ENCODE measurements at places on chromosomes 5 and 9. TPM values are rescaled to one million over a fixed set of nuclear protein-coding genes. Genes with fewer than 3 reads are reported as not detected.

The TTC23L gene
- 1.0 TPM for total RNA-seq

The C9orf57 gene
- not detected for total RNA-seq

The PCDHB9 gene
- 3.1 TPM for total RNA-seq

The TIMD4 gene
- not detected for total RNA-seq

The STARD4 gene
- 71.5 TPM for total RNA-seq

The ASS1 gene
- 49.0 TPM for total RNA-seq

The PHYHD1 gene
- 61.3 TPM for total RNA-seq

The SLC36A2 gene
- not detected for total RNA-seq

The SHISAL2B gene
- not detected for total RNA-seq

The PCDHGA6 gene
- total RNA-seq = 1.7 TPM

The PCDHA10 gene
- total RNA-seq = 2.2 TPM

The CDK5RAP2 gene
- 43.8 TPM for total RNA-seq

The NADK2 gene
- total RNA-seq = 15.5 TPM

The DBH gene
- total RNA-seq = not detected

The SEMA6A gene
- 17.1 TPM for total RNA-seq

The PNPLA7 gene
- total RNA-seq = 6.0 TPM

The RAB3C gene
- 0.76 TPM for total RNA-seq

The IFNA13 gene
- not detected for total RNA-seq

The ST8SIA4 gene
- 14.5 TPM for total RNA-seq

The S100Z gene
- 2.1 TPM for total RNA-seq

The AIF1L gene
- 11.5 TPM for total RNA-seq

The C1QTNF3 gene
- 7.6 TPM for total RNA-seq

The CETN3 gene
- 17.4 TPM for total RNA-seq

The TMEM252 gene
- not detected for total RNA-seq

The GABRA6 gene
- not detected for total RNA-seq

Data from upper lobe of left lung (tissue), 6 donors.